Activated naive CD4-positive, alpha-beta T cell (primary cell): ENCODE measurements at places on chromosomes 5 and 9.

GRCh38 chr5:150130493-150130922 lies 25.1 kb downstream of the PDGFRB start:
- no peak for DNase-seq

DNA sequence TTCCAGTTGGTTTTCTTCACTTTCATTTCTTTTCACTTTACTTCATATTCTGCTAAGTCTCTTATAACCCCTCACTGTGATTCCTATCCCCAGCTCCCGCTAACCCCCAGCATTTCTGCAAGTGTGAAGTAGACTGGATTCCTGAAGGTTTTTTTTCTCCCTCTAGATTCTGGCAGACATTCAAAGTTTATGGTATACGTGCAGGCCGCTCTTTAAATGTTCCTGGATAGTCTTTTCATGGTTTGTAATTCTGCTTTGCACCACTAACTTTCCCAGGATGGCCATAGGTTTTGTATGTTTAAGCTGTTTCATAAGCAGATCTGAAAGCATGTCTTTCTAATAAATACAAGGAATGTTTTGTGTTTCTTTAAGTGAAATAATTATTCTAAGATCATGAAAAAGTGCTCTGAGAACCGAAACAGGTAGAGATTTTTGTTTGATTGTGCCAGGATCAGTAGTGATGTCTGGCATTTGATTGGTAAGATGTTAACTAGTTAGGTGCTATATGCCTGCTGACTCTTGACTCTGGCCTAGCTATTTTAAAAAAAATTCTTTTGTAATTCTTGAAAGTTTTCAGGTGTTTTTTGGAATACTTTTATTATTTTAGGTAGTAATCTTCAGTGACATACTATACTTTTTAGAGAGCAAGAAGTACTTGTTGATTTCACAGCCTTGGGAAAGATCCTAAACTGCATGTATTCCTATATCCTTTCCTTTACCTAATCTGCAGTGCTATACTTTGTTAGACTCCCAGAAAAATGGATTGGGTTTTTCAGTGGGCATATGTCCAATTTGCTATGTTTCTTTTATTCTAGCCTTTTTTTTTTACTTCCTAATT lies 29.7 kb downstream of the CNOT6 start:
- no peak for DNase-seq

DNA sequence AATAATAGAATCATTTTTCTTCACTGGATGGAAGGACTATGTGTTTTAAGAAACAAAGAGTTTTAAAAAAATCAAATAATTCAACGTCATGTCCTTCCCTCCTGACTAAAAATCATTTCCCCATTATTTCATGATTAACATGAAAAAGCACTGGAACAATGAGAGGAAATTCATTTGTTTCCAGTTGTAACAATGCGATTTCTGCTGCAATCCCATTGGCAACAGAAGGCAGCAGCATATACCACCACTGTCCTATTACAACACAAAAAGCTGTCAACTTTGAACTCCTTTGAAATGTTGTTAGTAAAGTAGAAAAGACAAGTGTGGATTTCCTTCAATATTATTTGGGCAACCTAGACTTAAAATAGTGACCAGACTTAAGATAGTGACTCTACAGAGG lies 3.1 kb downstream of the C5orf63 start:
- no peak for DNase-seq

- no peak for DNase-seq
These were observed 1.3 kb upstream of the OR13J1 start for GRCh38 chr9:35871545-35871944.

DNA sequence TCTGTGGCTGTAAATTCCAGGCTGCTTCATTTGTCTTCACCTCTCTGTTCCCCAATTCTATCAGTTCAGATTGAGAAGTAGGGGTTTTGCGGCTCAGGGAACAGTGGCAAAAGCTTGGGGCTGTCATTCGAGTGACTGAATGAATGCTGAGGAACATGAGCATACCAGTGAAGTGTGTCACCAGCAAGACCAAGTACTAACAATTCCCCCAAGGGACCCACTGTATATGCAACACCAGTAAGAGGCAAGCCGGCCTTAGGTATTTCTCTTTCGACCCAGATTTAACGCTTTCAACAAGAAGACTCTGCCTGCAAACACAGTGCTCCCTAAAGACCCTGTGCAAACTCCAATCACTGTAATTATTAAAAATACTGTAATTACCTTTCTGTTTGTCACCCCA lies 25.8 kb downstream of the KLHL3 start:
- DNase-seq: no peak

- no peak for DNase-seq
These were observed 9.2 kb downstream of the ARL15 start for GRCh38 chr5:54301220-54301619.

GRCh38 chr5:111147502-111147901 lies 55.4 kb downstream of the WDR36 start:
- DNase-seq: no peak

DNA sequence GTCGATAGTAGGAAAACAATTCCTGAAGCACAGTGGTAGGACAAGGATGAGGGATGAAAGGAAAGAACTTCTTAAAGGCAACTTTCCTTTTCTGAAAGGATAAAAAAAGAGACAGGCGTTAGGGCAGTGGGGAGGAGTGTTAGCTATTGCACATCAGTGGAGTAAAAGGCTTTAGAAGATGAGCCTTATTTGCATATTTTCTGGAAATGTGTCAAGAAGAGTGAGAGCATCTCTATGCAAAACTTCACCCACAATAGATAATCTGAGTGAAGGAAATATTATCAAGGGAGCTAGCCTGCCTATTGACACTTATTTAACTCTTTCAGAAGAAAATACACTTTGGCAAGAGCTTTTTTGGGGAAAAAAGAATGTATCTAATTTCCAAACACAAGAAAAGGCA lies 151.6 kb downstream of the MACIR start:
- no peak for DNase-seq

- DNase-seq: no peak
These were observed 26.2 kb downstream of the TRIM32 start for GRCh38 chr9:116713271-116713670.

DNA sequence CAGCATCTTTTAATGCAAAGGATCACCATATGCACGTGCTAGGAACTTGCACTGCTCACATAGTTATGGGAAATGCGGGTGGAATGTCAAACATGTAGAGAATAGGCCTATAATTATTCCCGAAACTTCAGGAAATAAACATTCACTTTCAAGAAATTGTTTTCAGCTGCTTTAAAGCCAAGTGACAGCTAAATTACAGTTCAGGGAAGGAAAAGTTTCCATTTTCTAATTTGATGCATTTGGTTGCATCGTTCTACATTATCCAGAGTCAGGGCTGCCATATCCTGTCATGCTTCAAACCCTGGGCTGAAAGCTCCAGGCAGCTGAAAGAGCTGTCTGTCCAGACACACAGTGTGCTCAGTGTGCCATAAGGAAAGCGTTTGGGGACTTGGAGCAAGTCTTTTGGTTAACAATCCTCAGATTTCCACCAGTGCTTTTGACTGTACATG lies 518.1 kb downstream of the CSNK1G3 start:
- DNase-seq: no peak

DNA sequence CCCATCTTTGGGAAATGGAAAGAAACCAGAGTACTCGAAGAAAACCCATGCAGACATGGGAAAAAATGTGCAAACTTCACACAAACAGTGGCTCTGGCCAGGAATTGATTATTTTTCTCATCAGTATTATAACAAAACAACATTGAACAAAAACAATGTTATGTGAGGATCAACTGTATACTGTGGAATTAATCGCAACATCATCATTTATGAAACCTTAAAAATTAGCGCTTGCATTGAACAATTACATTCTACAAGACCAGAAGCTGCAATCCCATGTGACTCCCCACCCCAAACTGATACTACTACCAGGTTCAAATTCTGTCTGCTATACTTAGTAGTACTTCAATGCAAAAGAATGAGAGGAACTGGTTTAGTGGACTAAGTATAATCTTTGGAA lies 390.7 kb upstream of the PIK3R1 start:
- no peak for DNase-seq

DNA sequence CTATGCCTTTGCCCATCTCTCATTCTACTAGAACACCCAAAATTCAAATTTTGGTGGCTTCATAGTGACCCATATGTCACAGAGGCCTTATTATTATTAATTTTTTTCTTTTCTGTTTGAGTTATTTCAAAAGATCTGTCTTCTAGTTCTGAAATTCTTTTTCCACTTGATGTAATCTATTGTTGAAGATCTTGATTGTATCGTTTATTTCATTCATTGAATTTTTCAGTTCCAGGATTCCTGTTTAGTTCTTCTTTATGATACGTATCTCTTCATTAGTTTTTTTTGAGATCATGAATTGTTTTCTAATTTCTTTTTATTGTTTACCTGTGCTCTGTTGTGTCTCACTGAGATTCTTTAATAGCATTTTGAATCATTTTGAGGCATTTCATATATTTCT lies 24.6 kb upstream of the APBA1 start:
- DNase-seq: no peak
